ENCODE measurements at places on chromosomes 13 and 19. TPM values are rescaled to one million over a fixed set of nuclear protein-coding genes. Genes with fewer than 3 reads are reported as not detected.
A peak's percentile ranks its signal among the peaks of the same experiment; 100 is the strongest.

DNA sequence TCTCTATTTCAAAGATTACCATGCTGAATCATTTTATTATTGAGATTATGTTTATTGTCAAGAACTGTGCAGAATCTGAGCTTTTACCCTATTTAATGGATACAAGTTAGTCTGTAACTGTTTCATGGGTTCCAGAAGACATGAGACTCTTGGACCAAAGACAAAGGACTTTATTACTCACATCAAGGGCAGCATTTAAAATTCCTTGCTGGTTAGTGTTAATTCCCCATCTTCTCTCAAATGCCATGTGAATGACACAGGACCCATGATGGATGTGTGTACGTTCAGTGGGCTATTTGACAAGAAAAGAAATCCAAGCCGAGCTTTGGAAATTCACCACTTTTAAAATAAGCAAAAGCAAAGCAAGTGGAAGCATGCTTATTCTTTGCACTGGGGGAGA lies 139.9 kb downstream of the PCDH20 start:
- DNase-seq: no peak

The NALCN gene
- 4.2 TPM for total RNA-seq

The KLK12 gene
- total RNA-seq: not detected

DNA sequence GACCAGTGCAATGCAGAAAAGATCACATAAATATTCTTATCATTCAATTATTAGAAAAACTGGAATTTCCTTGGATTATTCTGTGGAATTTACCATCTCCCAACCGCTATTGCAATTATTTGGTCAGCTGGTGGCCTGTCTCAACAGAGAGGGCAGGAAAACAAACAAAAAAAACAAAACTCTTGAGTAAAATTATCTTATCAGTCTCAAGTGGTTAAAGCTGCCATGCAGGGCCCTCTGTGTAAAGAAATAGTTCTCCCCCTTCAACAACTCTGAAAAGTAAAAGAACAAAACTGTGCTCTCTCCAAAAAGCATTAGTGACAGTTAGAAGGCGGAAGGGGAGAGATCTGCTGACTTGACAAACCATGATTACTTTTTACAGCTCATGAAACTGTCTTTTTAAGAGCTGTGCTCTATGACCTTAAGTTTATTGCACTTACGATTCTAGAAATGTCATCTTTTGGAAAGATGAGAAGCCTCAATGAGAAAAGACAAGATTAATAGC lies 152.3 kb downstream of the DLEU7 start:
- no peak for DNase-seq

GRCh38 chr13:112812306-112813055 lies 122.6 kb downstream of the ATP11A start:
- DNase-seq: no peak

The GARIN5A gene
- not detected for total RNA-seq

DNA sequence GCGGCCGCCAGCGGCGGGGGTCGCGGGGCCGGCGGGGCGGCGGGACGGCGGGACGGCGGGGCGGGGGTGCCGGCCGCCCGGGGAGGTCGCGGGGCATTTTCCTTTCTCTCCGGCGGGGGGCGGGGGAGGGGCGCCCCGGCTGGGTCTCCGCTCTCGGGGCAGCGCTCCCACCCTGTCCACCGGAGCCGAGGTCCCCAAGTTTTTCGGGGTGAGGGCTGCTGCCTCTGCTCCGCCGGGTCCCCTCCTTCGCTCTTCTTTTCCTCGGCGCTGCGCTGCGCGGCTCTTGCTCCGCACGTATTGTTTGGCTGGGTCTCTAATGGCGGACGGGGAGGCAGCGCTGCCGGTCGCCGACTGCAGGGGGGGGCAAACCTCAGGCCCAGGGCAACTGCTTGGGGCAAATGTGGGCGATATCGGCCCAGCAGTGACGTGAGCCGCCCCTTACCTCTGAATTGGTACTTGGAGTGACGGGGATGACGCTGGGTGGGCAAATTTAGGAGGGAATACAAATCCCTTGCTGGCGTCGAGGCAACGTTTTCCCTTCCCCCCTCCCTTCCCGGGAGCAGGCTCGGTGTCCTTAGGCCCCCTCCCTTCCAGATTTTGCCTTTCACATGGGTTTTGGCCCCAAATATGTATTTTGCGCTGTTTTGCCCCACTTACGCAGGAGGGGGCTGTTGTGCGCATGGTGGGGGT lies 759 bp downstream of the ZMYM2 start:
- peak; percentile 24 for DNase-seq

DNA sequence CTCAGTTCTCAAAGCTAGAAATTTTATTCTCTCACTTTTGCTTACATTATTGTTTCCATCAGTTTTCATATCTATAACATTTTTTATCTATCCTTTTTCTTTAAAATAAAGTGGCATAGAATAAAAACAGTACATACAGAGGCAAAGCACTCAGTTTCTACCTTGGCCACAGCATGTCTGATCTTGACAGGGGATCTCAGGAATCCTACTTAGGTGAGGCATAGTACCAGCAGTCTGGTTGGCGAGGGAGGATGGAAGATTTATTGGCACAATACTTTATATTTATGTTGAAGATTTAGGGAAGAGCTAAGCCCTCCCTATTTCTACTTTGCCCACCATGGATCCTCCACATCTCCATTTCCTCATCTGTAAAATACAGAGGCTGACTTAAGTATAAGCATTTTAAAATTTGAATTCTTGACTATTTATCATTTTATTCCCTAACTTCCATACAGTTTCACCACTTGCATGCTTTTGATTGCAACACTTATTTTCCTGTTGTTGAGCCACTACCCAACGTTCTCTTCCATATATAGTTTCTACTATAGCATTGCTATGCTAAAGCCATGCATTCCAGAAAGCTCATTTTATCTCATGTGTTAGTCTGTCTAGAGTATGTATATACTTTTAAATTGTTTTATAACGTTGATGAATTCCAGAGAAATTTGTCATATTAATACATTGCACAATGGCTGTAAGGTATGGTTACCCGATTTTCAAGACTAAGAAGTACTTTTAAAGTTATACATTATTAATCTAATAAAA lies 506.7 kb downstream of the KCTD12 start:
- no peak for DNase-seq

- no peak for DNase-seq
Observed at GRCh38 chr13:26587251-26587650, 29.8 kb downstream of the WASF3 start.

GRCh38 chr19:15296353-15296752 lies 36.0 kb downstream of the BRD4 start:
- no peak for DNase-seq

DNA sequence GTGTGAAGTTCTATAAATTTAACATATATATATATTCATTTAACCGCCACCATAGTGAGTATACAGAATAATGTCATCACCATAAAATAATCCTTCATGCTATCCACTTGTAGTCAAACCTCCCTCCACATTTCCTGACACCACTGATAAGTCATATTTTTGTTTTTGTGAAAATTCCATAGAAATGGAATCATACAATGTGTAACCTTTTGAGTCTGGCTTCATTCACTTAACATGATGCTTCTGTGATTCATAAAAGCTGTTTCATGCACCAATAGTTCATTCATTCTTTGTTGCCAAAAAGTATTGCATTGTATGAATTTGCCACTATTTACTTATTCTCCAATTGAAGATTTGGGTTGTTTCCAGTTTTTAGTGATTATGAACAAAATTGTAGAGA lies 497.5 kb upstream of the PCDH20 start:
- no peak for DNase-seq

DNA sequence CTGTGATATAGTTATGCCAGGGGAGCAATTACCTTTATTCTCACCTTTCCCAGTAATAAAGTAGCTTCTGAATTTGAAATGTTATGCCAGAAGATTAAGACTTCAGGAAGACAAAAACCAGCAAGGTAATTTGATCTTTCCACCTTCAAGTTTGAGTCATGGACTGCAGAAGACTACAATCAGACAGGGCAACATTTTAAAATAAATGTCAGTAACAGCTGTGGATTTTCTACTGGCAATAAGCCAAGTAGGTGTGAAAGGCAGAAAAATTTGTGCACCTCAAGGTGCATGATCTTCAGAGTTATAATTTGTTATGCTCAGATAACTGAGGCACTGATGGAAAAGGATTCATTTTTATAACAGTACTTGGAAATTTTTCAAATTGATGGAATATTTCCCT lies 54.9 kb downstream of the SLITRK1 start:
- DNase-seq: no peak

GRCh38 chr13:41971848-41972247 lies 10.9 kb upstream of the VWA8 start:
- DNase-seq: no peak

DNA sequence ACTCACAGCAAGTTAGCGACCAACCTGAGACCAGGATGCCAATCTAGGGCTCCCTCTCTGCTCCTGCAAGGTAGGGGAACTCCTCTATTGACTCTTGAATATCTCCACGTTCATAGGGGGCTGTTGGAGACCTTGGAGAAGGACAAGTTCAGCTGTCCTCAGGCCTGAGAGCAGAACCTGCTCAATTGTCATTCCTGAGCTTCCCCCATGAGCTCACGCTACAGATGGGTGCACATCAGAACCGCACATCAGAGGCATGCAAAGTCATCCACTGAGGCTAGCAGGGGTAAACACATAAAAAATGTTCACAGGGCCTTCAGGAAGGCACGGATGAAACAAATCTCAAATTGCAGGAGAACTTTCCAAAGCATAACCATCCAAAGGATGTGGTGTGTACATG lies 168.8 kb upstream of the ZNF507 start:
- DNase-seq: no peak

- DNase-seq: peak; percentile 70
Observed at GRCh38 chr13:75368167-75368566, 113.8 kb downstream of the TBC1D4 start.

GRCh38 chr13:111265006-111265700 lies 55.3 kb upstream of the TEX29 start:
- DNase-seq: no peak

DNA sequence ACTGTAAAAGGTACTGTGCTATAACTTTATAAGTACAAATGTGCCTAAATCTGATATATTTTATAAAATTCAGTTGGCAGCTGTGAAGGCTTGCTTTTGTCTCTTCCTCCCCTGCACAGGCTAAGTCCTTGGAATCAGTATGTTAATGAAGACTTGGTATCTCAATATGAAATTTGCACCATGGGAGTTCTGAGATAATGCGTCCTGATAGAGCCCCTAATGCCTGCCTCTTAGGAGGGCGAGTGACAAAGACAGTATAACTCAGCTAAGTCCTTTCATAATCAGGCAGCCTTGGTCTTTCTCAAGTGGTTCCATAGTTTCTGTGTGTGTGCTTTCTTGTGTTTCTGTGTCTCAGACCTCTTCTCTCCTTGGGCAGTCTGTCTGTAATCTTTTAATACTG lies 14.7 kb downstream of the LRCH1 start:
- DNase-seq: no peak

The SIGLEC8 gene
- not detected for total RNA-seq

The ATP4A gene
- total RNA-seq: not detected

- no peak for DNase-seq
Observed at GRCh38 chr13:59856281-59856810, 307.4 kb downstream of the DIAPH3 start.

GRCh38 chr19:7888145-7888825 lies at the start of gene LRRC8E:
Gene LRRC8E (plus strand): TSS chr19:7888510. CDS start chr19:7895604, 7,094 bp downstream.
- DNase-seq: peak; percentile 60

DNA sequence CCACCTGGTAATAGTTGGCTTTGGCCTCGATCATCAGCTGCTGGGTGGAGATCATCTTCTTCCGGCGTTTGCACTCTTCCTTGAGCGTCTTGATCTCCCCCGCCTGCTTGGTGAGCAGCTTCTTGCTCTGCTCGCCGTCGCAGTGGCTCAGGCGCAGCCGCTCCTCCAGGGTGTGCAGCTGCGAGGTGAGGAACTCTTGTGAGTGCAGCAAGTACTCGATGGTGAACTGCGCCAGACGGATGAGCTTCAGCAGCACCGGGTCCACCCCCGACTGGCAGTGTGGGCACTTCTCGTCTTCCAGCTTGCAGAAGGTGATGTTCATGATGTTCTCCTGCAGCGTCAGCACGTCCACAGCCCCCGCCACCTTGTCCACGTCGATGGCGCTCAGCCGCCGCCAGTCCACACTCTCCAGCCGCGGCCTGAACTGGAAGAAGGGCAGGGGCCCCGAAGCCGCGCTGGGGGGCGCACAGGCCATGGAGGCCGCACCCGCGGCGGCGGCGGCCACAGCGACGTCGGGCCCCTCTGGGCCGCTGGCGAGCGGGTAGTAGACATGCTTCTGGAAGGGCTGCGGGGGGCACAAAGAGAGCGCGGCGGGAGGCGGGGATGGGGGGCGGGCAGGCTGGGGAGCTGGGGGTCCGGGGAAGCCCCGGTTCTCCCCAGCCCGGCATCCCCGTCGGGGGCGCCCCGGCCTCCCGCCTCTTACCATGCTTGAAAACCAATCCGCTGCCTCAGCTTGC lies 3.0 kb downstream of the DZIP1 start:
- DNase-seq: no peak

DNA sequence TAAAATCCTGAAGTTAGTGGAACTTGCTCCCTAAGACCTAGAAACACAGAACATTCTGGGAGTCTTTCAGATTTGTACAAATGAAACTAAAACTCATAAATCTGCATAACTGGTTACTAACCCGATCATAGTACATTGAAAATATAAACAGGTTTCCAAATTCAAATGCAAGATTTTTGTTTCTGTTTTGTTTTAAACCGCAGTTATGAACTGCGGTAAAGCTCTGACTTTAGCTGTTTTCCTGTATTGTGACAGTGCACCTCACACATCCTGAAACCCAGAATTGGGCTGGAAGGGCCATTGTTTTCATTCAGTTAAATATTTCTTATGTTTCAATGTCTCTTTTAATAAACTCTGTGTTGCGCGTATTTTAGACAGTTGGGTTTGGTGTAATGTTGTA lies 204.7 kb downstream of the SHISA2 start:
- DNase-seq: no peak

- no peak for DNase-seq
Observed at GRCh38 chr13:33026489-33027152, 10.4 kb downstream of the KL start.

- DNase-seq: no peak
Observed at GRCh38 chr13:75021151-75021550, 460.8 kb downstream of the TBC1D4 start.

The DNM2 gene
- total RNA-seq: 114 TPM

- peak; percentile 16 for DNase-seq
Observed at GRCh38 chr19:8575467-8575997, 1.7 kb downstream of the MYO1F start.

The TMEM59L gene
- total RNA-seq: 3.2 TPM

The BRCA2 gene
- total RNA-seq: 3.7 TPM

DNA sequence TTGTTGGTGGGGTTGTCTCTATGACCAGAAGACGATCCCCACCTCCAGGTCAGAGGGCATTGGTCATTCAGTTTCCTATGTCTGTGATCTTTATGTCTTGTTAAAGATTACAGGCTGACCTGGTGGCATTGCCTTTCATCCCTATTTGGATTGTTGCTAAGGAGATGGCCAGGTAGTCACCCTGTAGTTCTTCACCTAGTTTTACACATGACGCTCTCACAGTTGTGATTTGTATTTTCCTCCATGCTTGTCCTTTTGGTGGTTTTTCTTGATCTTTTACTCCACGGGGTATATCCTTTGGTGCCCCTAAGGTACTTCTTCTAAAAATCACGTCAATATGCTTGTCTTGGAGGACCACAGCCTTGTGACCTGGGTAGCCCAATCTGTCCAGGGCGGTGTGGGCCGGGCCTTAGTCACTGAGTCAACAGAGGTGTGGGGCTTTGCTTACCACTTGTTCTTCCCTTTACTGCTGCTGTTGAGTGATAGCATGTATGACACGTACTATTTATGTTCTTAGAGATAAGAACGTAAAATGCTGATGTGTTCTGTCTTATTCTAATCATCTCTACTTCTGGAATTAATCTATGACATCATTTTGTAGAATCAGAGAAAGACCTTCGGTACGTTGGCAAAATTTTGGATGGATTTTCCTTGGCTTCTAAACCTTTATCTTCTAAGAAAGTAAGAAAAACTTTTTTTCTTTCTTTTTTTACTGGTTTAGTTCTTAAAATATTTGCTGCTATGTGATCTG lies 20.1 kb downstream of the GPATCH1 start:
- DNase-seq: no peak

The C19orf53 gene
- 137 TPM for total RNA-seq

The UBAC2 gene
- 49.5 TPM for total RNA-seq

Data from HFFc6 (cell line).